Right cardiac atrium (tissue), 5 donors: ENCODE measurements at places on chromosomes 12 and 14. TPM values are rescaled to one million over a fixed set of nuclear protein-coding genes. Genes with fewer than 3 reads are reported as not detected.

The ZDHHC22 gene
- polyA plus RNA-seq, result not detected

The LRP1-AS gene
- polyA plus RNA-seq, result not detected

The SLC16A7 gene
- polyA plus RNA-seq, result 13.1 TPM

The ERP27 gene
- polyA plus RNA-seq, result 0.32 TPM

The GPR84 gene
- polyA plus RNA-seq, result 0.20 TPM

The PRPF40B gene
- 15.9 TPM for polyA plus RNA-seq

The MYBPC1 gene
- polyA plus RNA-seq, result 15.7 TPM

The TOMM20L gene
- polyA plus RNA-seq, result not detected

The MARS1 gene
- 54.9 TPM for polyA plus RNA-seq

The KRT81 gene
- polyA plus RNA-seq, result not detected

The FBLN5 gene
- polyA plus RNA-seq, result 122 TPM
